ENCODE measurements at places on chromosomes 3 and 15. TPM values are rescaled to one million over a fixed set of nuclear protein-coding genes. Genes with fewer than 3 reads are reported as not detected.

Gene FAM81A
- total RNA-seq: 0.12 TPM

Gene THAP10
- 1.7 TPM for total RNA-seq

Gene CRYGS
- 0.85 TPM for total RNA-seq

Gene GOLGA6L7
- total RNA-seq: not detected

Gene TNFSF10
- 2.8 TPM for total RNA-seq

Gene SLC22A13
- 0.97 TPM for total RNA-seq

Gene FBXO40
- total RNA-seq: not detected

Gene NANOGP8
- not detected for total RNA-seq

Gene ARPIN
- 18.0 TPM for total RNA-seq

Gene PHLDB2
- total RNA-seq: 49.7 TPM

Gene ZKSCAN7
- total RNA-seq: 10.5 TPM

Gene CMTM6
- total RNA-seq: 58.7 TPM

Gene ALG3
- total RNA-seq: 25.5 TPM

Gene A4GNT
- total RNA-seq: not detected

Gene CCNDBP1
- 81.2 TPM for total RNA-seq

Gene TRAT1
- total RNA-seq: not detected

Gene PRR20G
- not detected for total RNA-seq

Gene GABRR3
- total RNA-seq: not detected

Gene C15orf39
- 11.5 TPM for total RNA-seq

Gene SPRED1
- 106 TPM for total RNA-seq

Gene GHSR
- not detected for total RNA-seq

Gene ANKRD34C
- not detected for total RNA-seq

Gene YEATS2
- 46.7 TPM for total RNA-seq

Gene CTXND1
- not detected for total RNA-seq

Gene AADACL2
- total RNA-seq: not detected

Gene PAQR9
- total RNA-seq: not detected

Gene TGM4
- total RNA-seq: not detected

Gene CACNA2D3
- 2.4 TPM for total RNA-seq

Gene ATP1B3
- 37.8 TPM for total RNA-seq

Gene LRRC34
- 3.4 TPM for total RNA-seq

Gene SHF
- total RNA-seq: 7.8 TPM

Gene EPHA3
- 0.65 TPM for total RNA-seq

Gene MTHFS
- 9.6 TPM for total RNA-seq

Gene IREB2
- 25.6 TPM for total RNA-seq

Gene NUP210
- total RNA-seq: under 0.01 TPM

Gene RAB27A
- 10.8 TPM for total RNA-seq

Gene GOLGA8Q
- 0.49 TPM for total RNA-seq

Gene TCAIM
- 19.4 TPM for total RNA-seq

Gene MAP6D1
- total RNA-seq: 2.8 TPM

Gene TEX9
- total RNA-seq: 9.6 TPM

Gene AP3B2
- 1.6 TPM for total RNA-seq

Gene ATP13A5
- not detected for total RNA-seq

Gene CA12
- total RNA-seq: 72.9 TPM

Gene CPLX3
- not detected for total RNA-seq

Gene MAPKAPK3
- 54.0 TPM for total RNA-seq

Gene GOLGA8M
- total RNA-seq: 0.16 TPM

Gene IL5RA
- not detected for total RNA-seq

Gene NR2E3
- total RNA-seq: not detected

Gene LYZL4
- not detected for total RNA-seq

Gene FOXL2
- 8.3 TPM for total RNA-seq
